Cortex of kidney (tissue), 1 donor: ENCODE measurements at places on chromosomes 12 and 14.

DNA sequence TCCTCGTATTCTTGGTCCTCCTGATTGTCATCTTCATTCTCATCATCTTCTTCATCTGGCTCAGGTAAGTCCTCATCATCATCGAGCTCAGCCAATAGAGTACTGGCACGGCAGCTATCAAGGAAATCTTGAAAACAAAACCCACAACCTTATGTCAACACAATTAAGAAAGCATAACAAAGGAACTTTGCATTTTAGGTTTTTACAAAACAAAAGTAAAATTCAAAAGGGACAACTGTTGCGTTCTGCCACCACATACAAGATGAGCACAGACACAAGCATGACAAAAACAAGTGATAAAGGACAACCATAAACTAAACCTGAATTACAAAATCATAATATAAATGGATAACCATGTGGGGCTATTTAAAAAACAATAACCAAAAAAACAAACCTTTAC lies 84.7 kb downstream of the HECTD1 start:
- no peak for DNase-seq

DNA sequence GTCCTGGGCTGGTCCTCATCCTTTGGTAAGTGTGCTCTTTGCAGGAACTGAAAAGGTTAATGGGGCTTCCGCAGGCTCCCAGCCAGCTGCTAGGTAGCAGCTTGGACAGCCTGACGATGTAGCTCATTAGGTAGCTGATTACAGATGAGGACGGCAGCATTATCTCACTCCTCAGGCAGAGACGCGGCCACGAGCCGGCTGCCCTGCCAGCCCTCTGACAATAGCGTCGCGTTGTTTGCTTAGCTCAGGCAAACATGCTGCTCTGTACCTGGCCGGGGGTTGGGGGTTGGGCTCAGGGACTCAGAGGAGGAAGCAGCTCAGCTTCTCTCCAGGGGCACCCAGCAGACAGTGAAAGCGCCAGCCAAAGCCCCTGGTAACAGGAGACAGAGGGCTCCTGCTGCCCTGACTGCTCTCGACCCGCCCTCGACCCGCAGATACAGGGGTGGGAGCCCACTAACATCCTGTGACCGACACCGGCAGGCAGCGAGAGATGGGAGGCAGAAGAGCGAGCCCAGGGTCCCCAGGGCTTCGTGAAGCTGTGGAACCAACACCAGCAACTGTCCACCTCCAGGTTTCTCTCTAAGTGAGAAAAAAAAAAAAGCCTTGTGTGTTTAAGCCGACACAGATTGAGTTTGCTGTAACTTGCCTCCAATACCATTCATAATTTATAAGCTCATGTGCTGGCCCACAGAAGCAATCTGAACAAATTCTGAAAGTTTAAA lies 53.4 kb upstream of the DLK1 start:
- DNase-seq, result no peak

- no peak for DNase-seq
Observed at GRCh38 chr12:74547249-74547648, 9.6 kb downstream of the ATXN7L3B start.

- DNase-seq, result no peak
Observed at GRCh38 chr14:34184126-34184525, 233.3 kb upstream of the EGLN3 start.

DNA sequence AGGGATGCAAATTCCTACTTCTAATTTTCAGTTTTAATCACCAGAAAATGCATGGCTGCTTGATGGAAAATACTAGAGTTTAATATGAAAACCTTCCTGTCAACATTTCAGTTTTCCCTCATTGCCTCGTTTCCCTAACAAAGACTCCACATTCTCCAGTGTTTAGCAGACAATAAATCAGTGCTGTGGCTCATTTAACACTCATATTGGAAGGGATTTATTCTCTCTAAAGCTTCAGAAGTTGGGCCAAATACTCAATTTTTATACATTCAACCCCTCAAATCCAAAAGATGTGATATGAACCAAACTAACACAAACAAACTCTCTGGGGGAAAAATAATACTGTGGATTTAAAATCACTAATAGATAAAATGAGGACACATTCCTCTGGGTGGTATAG lies 482.5 kb downstream of the FLRT2 start:
- DNase-seq, result no peak

GRCh38 chr14:97458661-97459579 lies 661.7 kb downstream of the VRK1 start:
- no peak for DNase-seq

GRCh38 chr12:53694756-53695151 lies 18.9 kb upstream of the ATP5MC2 start:
- DNase-seq, result no peak

DNA sequence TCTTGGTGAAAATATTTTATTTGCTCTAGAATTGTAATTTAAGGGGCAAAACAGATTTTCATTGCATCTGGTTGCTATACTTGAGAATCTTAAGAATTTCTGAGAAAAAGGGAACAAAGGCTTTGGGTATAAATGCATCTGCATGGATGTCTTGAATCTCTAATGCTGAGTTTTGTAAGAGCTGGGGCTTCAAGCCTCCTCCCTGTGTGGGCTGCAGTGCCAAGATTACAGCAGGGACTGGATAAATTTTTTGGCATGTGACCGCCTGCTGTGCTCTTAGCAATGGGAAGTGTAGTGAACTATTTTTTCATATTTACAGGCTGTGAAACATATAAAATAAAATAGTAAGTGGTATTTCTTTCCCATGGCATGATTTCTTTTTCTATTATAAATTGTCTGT lies 70.0 kb downstream of the SLC38A6 start:
- DNase-seq, result no peak

GRCh38 chr12:78530100-78530765 lies 334.3 kb upstream of the SYT1 start:
- no peak for DNase-seq

GRCh38 chr12:47801904-47802246 lies 17.8 kb downstream of the HDAC7 start:
- DNase-seq, result no peak
